ENCODE measurements at places on chromosomes 2 and 18.

DNA sequence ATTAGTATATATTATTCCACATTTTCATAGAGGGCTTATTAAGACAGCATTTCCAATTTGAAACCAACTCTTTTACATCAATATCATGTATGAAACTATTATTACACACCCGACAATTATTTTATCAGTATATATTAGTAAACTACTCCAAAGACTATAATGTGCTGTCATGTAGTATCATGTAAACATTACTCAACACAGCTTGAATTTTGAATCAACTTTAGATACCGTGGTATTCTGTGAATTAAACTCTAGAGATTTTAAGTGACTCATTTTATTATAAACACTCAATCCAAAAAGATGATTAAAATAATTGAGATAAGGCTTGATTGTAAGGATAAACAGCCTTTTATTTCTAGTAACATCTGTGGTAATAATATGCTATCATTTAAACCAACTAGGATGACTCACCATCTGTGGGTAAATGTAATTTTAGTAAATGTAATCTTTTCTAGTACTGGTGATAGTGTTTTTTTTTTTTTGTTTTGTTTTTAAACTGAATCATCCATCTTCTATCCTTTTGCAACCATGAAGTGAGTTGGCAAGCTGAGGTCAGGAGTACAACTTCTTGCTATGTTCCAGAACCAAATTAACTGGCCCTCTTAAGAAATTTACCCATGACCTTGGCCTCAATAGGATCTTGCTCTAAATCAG is 144.3 kb upstream of the SMAD7 start:
- DNase-seq: no peak

DNA sequence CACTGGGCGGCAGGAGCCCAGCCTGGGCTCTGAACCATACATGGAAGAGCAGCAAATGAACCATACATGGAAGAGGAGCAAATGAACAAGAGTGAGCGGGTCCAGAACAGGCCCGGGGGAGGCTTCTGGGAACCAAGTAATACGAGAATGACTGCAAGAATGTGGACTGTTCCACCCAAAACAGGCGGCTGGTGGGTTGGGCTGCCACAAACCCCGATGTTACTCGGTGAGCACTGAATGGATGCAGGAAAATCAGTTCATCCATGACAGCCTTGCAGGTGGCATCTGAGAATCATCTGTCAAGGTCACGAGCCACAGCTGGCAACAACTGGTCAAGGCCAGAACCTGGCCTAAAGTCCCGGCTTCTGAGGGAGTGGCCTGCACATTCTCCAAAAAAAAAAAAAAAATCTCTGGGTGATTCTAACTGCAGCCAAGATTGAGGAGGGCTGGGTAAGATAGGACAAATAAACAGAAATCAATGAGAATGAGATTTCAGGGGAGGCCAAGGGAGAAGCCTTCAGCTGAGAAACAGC is 106.1 kb downstream of the ZNF516 start:
- no peak for DNase-seq

- no peak for DNase-seq
Observed at GRCh38 chr2:224904381-224904780, 137.9 kb downstream of the DOCK10 start.

DNA sequence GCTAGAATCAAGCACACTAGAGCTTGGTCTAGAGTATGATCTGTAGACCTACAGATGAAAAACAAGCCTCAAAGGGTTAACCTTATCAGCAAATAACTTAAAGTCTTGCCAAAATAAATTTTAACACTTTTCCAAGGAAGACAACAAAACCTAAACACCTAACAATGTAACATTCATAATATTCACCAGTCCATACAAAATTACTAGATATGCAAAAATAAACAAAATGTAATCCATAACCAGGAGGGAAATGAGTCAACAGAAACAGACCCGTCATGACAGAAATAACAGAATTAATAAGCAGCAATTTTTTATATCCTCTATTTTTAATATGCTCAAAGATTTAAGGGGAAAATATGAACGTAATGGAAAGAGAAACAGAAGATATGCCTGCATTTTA is 36.1 kb downstream of the TRAK2 start:
- DNase-seq: no peak

GRCh38 chr18:36075862-36076587 is 8.7 kb upstream of the RPRD1A start:
- no peak for DNase-seq

DNA sequence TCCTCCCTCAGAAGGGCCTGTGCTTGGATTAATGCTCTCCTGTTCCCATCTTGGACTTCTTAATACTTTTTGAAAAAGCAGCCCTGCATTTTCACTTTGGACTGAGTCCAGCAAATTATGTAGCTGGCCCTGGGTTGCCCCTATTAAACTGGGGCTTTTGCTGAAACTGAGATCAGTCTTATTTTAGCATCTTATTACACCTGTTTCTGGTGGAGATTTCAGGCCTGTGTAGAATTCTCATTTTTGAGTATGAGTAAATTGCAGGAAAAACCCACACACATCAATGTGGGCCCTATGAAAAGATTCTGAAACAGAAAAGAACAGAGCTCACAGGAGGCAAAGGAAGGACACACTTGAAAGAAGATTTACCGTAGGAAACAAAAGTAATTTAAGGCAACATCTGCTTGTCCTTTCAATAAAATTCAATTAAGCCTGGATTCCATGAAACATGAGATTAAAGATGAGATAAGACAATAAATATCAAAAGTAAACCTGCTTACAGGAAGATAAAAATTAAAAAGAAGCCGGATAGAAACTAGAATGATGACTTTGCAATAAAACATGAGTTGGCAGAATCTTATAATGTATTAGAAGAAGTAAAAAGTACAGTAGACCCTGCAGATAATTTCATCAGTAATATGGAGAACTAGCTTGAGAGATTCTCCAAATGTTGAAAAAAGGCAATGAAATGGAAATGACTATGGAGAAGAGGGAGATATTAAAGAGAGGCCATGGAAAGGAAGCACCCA is 90.7 kb upstream of the GCFC2 start:
- DNase-seq: no peak

DNA sequence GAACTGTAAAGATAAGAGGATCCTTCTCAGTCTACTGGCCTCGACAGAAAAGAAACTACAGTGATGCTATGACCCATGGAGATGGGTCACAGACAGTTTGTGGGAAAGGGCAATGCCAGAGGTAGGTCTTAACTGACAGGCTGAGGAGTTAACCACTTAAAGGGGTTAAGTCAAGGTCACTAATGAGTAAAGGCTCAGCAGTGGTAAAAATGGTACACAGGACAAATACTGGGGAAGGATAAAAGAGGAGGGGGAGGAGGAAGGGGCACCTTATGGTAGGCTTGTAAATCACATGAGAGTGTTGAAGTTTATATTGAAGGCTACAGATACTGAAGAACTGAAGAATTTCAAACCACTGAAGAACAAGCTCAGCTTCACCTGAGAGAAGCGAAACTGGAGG is 9.9 kb downstream of the IER3IP1 start:
- no peak for DNase-seq

- no peak for DNase-seq
Observed at GRCh38 chr2:101859604-101860003, 132.2 kb upstream of the IL1R2 start.

DNA sequence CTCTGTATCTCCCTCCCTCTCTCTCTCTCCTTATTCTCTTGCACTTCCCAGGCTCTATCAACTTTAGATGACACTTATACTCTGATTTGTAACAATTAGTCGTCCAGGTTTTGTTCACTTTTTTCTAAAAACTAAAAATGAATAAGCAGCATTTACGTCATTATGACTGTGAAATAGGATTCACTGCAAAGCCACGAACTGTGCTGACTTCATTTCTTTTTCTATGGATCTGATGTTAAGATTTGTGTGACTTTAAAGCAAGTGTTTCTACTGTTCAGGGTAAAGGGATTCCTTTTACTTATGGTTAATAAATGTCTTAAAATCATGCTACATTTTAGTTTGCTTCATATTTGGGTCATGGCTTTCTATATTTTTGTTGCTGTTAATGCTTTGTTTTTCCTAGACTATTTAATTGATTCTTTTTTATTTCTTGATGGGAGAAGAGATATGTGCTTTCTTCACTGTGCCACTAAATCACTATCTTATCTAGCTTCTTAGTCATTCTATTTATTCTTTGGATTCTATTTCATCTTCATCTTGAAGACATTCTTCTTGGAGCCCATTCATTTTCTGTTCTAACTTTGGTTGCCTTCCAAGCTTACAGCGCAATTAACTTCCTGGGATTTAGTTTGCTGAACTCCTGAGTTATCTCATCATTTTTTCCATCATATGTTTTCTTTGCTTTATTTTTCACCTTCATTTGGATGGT is 480.4 kb upstream of the TRIB2 start:
- DNase-seq: no peak

DNA sequence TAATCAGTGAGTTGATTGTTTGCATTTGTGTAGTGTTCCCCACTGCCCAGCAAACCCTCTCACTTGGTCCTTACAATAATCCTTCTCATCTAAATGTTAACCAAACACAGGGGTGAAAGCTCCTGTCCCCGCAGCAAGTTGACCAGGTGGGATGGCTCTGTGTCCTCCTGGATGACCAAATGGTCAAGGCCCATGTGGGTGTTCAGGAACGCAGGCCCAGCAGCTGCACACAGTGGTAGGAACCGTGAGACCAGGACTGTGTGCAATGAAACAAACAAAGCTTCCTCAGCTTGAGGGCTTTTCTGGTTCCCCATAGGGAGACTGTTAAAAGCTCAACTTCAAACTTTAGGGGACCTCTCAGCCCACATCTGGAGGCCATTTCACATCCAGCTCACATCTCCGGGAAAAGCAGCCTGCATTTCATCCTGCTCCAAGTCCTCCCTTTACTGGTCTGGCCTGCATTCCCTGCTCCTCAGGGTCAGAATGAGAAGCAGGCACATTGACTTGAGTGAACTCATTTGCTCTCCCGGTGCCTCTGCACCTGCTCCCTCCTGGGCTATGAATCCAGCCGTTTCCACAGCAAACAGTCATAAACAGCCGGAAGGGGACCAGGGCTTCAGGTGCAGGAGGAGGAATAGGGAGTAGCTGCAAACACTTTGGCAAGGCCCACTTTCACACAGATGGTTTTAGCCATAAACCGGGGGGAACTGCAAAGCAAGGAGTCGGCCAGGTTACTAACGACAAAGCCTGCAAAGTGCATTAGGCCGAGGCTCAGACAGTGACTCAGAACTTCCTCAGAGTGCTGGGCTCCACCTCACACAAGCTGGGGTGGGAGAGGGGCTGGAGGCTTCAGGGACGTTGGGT is 144.7 kb downstream of the CAPN13 start:
- DNase-seq: no peak

DNA sequence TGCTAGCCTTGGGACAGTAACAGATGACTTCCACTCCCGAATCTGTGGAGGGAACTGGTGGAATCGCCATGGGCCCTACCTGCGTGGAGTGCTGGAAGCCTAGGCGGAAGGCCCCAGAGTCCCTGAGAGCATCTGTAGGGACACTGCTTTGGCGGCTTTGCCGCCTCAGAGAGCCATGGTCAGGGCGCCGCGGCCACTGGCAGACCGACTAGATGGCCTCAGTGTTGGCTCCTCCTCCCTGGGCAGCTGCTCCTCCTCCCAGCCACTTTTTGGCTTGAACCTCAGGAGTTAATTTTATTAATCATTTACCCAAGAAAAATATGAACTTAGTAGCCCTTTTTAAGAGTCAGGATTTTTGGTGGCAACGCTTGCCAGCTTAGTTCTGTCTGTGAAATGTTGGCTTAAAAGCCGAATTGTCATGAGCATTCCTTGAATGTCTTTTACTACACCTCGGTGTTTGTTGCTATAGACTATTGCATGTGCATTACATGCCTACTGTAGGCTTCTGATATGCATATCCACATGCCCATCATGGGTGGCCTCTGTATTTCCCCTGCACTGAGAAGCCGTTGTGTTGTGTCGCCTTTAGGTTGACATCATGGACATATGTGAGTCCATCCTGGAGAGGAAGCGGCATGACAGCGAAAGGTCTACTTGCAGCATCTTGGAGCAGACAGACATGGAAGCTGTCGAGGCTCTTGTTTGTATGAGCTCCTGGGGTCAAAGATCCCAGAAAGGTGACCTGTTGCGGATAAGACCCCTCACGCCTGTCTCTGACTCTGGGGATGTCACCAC is 2.4 kb downstream of the KLF11 start:
- no peak for DNase-seq

GRCh38 chr2:206974551-206974950 is 35.2 kb downstream of the CPO start:
- DNase-seq: no peak

DNA sequence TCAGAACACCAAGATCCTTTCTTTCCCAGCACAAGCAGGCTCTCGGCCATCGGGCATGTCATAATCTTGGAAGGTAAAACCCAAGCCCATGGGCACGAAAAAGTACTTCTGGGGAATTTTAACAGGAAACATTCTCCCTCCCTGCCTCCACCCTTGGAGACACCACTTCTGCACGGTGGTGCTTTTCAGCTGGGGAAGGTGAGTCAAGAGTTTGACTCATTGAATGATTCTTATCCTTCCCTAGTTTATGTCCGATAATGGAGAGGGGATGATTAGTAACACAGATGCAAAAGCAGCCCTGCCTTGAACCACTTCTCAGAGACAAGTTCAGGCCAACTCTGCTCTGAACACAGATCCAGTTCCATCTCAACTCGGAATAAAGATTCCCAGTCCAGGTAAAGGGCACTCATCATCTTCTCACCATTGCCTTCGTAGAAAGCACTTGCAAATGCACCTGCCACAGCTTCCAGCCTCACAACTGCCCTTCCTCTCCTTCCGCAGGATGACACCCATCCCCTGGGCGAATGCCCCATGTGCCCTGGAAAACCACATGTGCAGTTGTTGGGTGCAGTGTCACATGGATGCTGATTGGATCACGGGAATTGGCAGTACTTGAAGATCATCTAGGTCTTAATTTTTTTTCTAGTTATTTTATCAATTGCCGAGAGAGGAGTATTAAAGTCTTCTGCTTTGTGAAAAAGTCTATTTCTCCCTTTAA is 136.2 kb downstream of the PXDN start:
- DNase-seq: no peak

- DNase-seq: no peak
Observed at GRCh38 chr2:144477957-144478311, 42.0 kb downstream of the ZEB2 start.

DNA sequence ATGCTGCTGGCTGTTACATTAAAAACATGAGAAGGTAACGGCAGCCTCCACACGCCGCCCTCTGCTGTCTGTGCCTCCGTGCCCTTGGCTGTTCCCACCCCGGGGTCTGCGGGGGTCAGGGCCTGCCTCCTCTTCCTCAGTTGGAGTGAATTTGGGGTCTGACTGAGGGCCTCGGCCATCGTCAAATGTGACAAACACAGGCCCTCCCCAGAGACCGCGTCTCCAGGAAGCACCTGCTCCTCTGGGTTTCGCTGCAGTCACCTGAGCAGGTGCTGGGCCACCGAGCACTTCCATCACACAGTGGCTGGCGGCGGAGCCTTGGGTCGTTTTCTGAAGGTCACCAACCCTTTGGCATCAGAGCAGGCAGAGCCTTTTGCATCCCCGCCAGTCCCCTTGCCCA is 70.9 kb downstream of the NFATC1 start:
- DNase-seq: no peak

GRCh38 chr2:195967336-195967735 is 101.3 kb downstream of the DNAH7 start:
- no peak for DNase-seq

- DNase-seq: no peak
Observed at GRCh38 chr2:70354264-70354949, 52.5 kb upstream of the FAM136A start.

All from stimulated activated CD8-positive, alpha-beta memory T cell treated with anti-CD3 and anti-CD28 coated beads, Interleukin-15, amount 100 ng/mL, for 4 hours (primary cell).